ENCODE measurements at places on chromosomes 11 and 22. TPM values are rescaled to one million over a fixed set of nuclear protein-coding genes. Genes with fewer than 3 reads are reported as not detected.

The PRODH gene
- total RNA-seq: under 0.01 TPM

The KLHL35 gene
- 1.5 TPM for total RNA-seq

The TBX10 gene
- total RNA-seq: not detected

The KCTD14 gene
- 6.0 TPM for total RNA-seq

The MRPL17 gene
- total RNA-seq: 28.4 TPM

The CECR2 gene
- not detected for total RNA-seq

The RTN4R gene
- total RNA-seq: 0.16 TPM

The MRGPRE gene
- total RNA-seq: not detected

The IGF2 gene
- 1.9 TPM for total RNA-seq

The ANKK1 gene
- total RNA-seq: under 0.01 TPM

The SULT4A1 gene
- total RNA-seq: 0.12 TPM

The CEP126 gene
- total RNA-seq: 3.7 TPM

The CSF2RB gene
- not detected for total RNA-seq

The FERMT3 gene
- total RNA-seq: 1.9 TPM

The TBX1 gene
- total RNA-seq: not detected

The SCGB1C1 gene
- total RNA-seq: not detected

The HTR3A gene
- total RNA-seq: not detected

The OR51B4 gene
- not detected for total RNA-seq

The KCNQ1 gene
- total RNA-seq: not detected

The C1QTNF4 gene
- total RNA-seq: 0.49 TPM

The SCUBE2 gene
- total RNA-seq: 3.6 TPM

The GDPD4 gene
- total RNA-seq: not detected

The OR51E2 gene
- not detected for total RNA-seq

The ZNF143 gene
- 28.2 TPM for total RNA-seq

The TCN1 gene
- total RNA-seq: not detected

The MMP13 gene
- total RNA-seq: 2.8 TPM

The REXO2 gene
- total RNA-seq: 118 TPM

The P2RY2 gene
- total RNA-seq: 0.16 TPM

The OR8G5 gene
- total RNA-seq: not detected

The YPEL1 gene
- total RNA-seq: 0.73 TPM

The DDIAS gene
- 0.73 TPM for total RNA-seq

The HOATZ gene
- not detected for total RNA-seq

The SCGB1A1 gene
- not detected for total RNA-seq

The MMP8 gene
- 2.3 TPM for total RNA-seq

The SCN3B gene
- 0.16 TPM for total RNA-seq

The COMMD9 gene
- total RNA-seq: 36.0 TPM

The BATF2 gene
- total RNA-seq: 2.3 TPM

The ACR gene
- 0.16 TPM for total RNA-seq

Data from hair follicle dermal papilla cell (primary cell).